ENCODE measurements at places on chromosomes 3 and 15. TPM values are rescaled to one million over a fixed set of nuclear protein-coding genes. Genes with fewer than 3 reads are reported as not detected.

DNA sequence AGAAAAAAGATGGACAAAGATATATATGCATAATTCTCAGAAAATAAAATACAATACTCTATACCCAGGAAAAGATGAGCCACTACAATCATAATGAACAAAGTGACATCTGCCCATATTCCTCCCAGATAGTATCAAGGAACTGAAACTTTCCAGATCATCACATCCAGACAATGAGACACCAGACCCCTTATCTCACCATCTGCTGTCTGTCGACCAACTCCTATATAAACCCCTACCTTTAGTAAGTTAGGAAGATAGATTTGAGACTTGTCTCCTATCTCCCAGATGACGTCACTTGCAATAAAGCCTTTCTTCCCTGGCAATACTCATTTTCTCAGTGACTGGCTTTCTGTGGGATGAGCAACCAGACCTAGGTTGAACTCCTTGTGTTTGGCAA, 1071.6 kb downstream of the PLOD2 start:
- no peaks in the 10 kb centered on the region for H3K36me3 ChIP-seq
- no peaks in the 10 kb centered on the region for H3K27me3 ChIP-seq
- H3K4me1 ChIP-seq: no peaks in the 10 kb centered on the region
- DNase-seq: no peak

GRCh38 chr3:147046916-147047315, 359.4 kb downstream of the ZIC4 start:
- H3K27ac ChIP-seq: no peak overlapping the region
- no peaks in the 10 kb centered on the region for H3K27me3 ChIP-seq
- no peak overlapping the region for H3K4me3 ChIP-seq
- H3K36me3 ChIP-seq: no peaks in the 10 kb centered on the region
- H3K4me1 ChIP-seq: peaks cover 4% of the 10 kb centered on the region

GRCh38 chr15:42146551-42147430, 9.6 kb downstream of the PLA2G4F start:
- no peaks in the 10 kb centered on the region for H3K27me3 ChIP-seq
- H3K4me3 ChIP-seq: no peak overlapping the region
- H3K36me3 ChIP-seq: no peaks in the 10 kb centered on the region
- no peaks in the 10 kb centered on the region for H3K4me1 ChIP-seq

GRCh38 chr3:108322352-108322751, 26.0 kb downstream of the HHLA2 start:
- H3K36me3 ChIP-seq: no peaks in the 10 kb centered on the region
- H3K27me3 ChIP-seq: no peaks in the 10 kb centered on the region
- no peak overlapping the region for H3K27ac ChIP-seq
- H3K4me1 ChIP-seq: peaks cover 22% of the 10 kb centered on the region
- DNase-seq: no peak
- H3K4me3 ChIP-seq: no peak overlapping the region

- H3K36me3 ChIP-seq: no peaks in the 10 kb centered on the region
- no peak overlapping the region for H3K4me3 ChIP-seq
- peaks cover 3% of the 10 kb centered on the region for H3K4me1 ChIP-seq
- no peaks in the 10 kb centered on the region for H3K27me3 ChIP-seq
- no peak overlapping the region for H3K27ac ChIP-seq
- no peak for DNase-seq
Measured at GRCh38 chr15:73678498-73678897, 5.7 kb upstream of the CD276 start.

- no peak for DNase-seq
- no peaks in the 10 kb centered on the region for H3K36me3 ChIP-seq
- no peak overlapping the region for H3K4me3 ChIP-seq
- H3K27me3 ChIP-seq: no peaks in the 10 kb centered on the region
Measured at GRCh38 chr3:171407759-171408158, 52.4 kb downstream of the TNIK start.

GRCh38 chr3:112675943-112676535, 35.1 kb upstream of the CCDC80 start:
- DNase-seq: no peak
- H3K27ac ChIP-seq: no peak overlapping the region
- no peaks in the 10 kb centered on the region for H3K36me3 ChIP-seq
- H3K27me3 ChIP-seq: no peaks in the 10 kb centered on the region

- H3K36me3 ChIP-seq: no peaks in the 10 kb centered on the region
- no peak overlapping the region for H3K4me3 ChIP-seq
- DNase-seq: no peak
- no peak overlapping the region for H3K27ac ChIP-seq
- H3K4me1 ChIP-seq: no peaks in the 10 kb centered on the region
Measured at GRCh38 chr15:101342056-101342455, 47.0 kb upstream of the SNRPA1 start.

DNA sequence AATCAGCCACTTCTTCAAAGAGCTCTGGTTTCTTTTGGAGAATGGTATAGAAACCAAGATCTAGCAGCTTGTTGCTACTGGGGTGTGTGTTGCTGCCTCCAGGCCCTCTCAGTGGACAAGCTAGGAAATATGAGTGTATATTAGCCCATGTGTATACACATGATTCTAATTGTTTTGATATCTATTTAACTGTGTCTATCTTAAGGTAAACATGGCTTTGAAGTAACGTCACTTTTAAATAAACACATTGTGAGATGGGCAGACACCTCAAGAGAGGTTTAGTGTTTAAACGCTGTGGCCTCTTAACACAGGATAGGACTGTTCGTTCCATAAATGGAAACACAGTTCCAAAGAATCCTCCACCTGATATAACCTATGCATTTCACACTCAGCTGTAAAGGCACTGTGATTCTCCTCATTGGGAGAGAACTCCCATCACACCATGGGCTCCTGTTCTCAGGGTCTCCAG, 87.0 kb downstream of the GMPS start:
- no peak for DNase-seq
- H3K4me1 ChIP-seq: peaks cover 43% of the 10 kb centered on the region
- H3K27ac ChIP-seq: peak overlapping the region; percentile 78
- H3K36me3 ChIP-seq: no peaks in the 10 kb centered on the region
- no peaks in the 10 kb centered on the region for H3K27me3 ChIP-seq

- H3K4me3 ChIP-seq: no peak overlapping the region
- no peaks in the 10 kb centered on the region for H3K36me3 ChIP-seq
- no peak for DNase-seq
- no peaks in the 10 kb centered on the region for H3K4me1 ChIP-seq
- H3K27ac ChIP-seq: no peak overlapping the region
Measured at GRCh38 chr15:65638109-65638508, 16.4 kb downstream of the SLC24A1 start.

DNA sequence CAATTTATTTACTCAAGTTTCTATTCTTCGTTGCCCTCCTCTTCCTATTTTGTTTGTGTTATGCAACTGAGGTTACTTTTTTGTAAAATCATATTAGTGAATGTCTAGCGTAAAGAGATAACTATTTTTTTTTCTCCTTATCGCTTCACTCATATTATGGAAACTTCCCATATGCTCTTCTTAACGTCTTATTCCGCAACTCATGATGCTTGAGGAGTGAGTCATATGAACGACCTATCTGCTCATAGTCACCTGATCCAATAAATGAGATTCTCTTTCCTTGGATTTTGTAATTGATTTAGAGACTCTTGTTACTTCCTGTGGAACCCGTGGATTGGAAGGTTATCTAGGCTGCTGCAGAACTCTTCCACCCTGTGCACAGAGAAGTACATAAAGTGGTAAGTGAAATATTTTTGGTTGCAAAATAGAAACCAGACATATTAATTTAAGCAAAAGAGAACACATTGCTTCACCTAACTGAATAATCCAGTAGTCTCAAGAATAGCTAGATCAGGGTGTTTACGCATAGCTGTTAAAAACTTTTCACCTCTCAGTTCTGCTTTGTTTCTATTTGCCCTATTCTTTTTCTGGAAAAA, 719.3 kb upstream of the SGO1 start:
- no peak for DNase-seq
- H3K36me3 ChIP-seq: no peaks in the 10 kb centered on the region
- no peaks in the 10 kb centered on the region for H3K27me3 ChIP-seq
- no peak overlapping the region for H3K27ac ChIP-seq
- no peaks in the 10 kb centered on the region for H3K4me1 ChIP-seq

DNA sequence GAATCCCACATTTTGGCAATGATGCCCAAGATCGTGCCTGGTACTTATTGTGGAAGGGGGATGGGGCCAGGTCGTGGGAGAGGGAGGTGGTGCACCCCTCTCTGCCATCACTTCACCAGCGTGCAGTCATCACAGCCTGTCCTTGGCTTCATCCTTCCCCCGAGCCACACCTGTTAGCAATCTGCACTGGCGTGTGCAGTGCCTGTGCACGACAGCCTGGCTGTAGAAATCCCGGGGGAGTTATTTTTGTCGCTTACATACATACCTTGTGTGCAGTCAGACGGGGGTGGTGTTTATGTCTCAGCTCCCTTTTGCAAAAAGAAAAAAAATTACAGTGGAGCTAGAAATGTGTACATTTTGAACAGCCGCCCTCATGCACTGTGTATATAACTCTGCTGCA, 216.0 kb downstream of the TLE3 start:
- no peak overlapping the region for H3K27ac ChIP-seq
- H3K27me3 ChIP-seq: no peaks in the 10 kb centered on the region
- no peaks in the 10 kb centered on the region for H3K36me3 ChIP-seq
- H3K4me3 ChIP-seq: no peak overlapping the region
- no peak for DNase-seq

- no peak overlapping the region for H3K27ac ChIP-seq
- no peak overlapping the region for H3K4me3 ChIP-seq
- no peaks in the 10 kb centered on the region for H3K36me3 ChIP-seq
- peaks cover 9% of the 10 kb centered on the region for H3K4me1 ChIP-seq
Measured at GRCh38 chr3:156664831-156665178, 9.6 kb upstream of the TIPARP start.

- H3K4me3 ChIP-seq: no peak overlapping the region
- peaks cover 11% of the 10 kb centered on the region for H3K4me1 ChIP-seq
- no peak for DNase-seq
- no peaks in the 10 kb centered on the region for H3K36me3 ChIP-seq
Measured at GRCh38 chr3:188021041-188021440, 132.9 kb upstream of the LPP start.

DNA sequence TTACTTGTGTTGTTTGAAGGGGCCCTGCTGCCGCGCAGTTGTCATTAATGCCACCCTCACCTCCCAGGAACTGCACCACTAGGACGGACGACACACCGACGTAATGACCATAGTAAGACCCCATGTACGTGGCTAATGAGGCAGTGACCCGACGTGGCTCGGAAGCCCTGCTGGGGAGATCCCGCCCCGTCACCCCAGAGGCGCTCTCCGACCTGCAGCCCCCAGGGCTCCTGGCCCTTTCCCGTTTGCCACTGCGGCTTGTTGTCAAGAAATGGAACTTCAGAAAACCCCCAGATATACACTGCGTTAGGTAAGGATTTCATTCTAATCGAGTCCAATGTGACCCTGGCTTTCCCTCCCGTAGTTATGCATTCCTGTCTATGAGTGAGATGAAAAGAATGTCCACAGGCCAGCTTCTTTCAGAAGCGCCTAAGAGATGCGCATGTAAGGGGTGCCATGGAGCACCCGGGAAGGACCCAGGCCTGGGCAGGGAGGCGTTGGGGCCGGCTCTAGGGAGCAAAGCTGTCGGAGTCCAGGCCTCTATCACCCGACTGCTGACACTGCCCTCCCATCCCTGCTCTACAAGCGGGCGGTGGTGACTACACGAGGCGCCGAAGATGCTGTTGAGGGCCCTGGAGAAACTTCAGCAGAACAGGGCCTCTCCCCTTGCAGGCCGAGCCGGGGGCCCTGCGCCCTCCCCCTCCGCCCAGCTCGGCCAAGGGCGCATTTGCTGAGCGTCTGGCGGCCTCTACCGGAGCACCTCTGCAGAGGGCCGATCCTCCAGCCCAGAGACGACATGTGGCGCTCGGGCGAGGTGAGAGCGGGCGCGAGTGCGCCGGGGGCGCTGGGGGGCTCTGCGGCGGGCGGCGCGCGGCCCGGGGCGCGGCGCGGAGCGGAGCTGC, at the start of gene GABRA5:
TSS of gene GABRA5 (plus strand) at position 765 of the 902 bp plus-strand sequence. CDS start 2,187 bp downstream, outside the sequence.
- H3K4me1 ChIP-seq: peaks cover 14% of the 10 kb centered on the region
- no peaks in the 10 kb centered on the region for H3K27me3 ChIP-seq
- no peaks in the 10 kb centered on the region for H3K36me3 ChIP-seq
- DNase-seq: no peak

GRCh38 chr3:15611018-15611417, 9.5 kb downstream of the BTD start:
- no peak overlapping the region for H3K4me3 ChIP-seq
- H3K4me1 ChIP-seq: peaks cover 85% of the 10 kb centered on the region
- peak overlapping the region; percentile 56 for H3K27ac ChIP-seq
- no peaks in the 10 kb centered on the region for H3K36me3 ChIP-seq
- H3K27me3 ChIP-seq: no peaks in the 10 kb centered on the region
- DNase-seq: peak; percentile 21

- DNase-seq: no peak
- H3K4me1 ChIP-seq: peaks cover 18% of the 10 kb centered on the region
- H3K27ac ChIP-seq: no peak overlapping the region
- no peaks in the 10 kb centered on the region for H3K27me3 ChIP-seq
Measured at GRCh38 chr3:186143250-186143649, 34.4 kb upstream of the ETV5 start.

- no peaks in the 10 kb centered on the region for H3K36me3 ChIP-seq
- peaks cover 65% of the 10 kb centered on the region for H3K4me1 ChIP-seq
- H3K4me3 ChIP-seq: no peak overlapping the region
- DNase-seq: no peak
Measured at GRCh38 chr15:39269821-39270220, 311.1 kb upstream of the THBS1 start.

- no peak overlapping the region for H3K27ac ChIP-seq
- DNase-seq: no peak
- H3K36me3 ChIP-seq: no peaks in the 10 kb centered on the region
Measured at GRCh38 chr15:38698254-38698653, 133.6 kb upstream of the RASGRP1 start.

DNA sequence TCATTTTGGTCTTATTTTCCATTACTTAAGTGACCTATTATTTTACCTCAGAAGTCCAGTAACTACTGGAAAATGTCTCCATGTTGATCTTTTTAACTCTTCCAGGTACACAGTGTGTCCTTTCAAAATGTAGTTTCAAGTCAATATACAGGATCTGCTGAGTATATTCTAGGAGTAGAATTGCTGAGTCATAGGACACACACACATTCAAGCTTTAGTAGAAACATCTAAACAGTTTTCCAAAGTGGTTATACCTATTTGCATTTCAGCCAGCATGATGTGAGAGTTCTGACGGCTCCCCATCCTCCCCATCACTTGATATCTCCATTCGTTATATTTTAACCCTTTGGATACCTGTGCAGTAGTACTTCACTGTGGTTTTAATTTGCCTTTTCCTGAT, 271.9 kb downstream of the MCTP2 start:
- H3K27ac ChIP-seq: no peak overlapping the region
- no peaks in the 10 kb centered on the region for H3K36me3 ChIP-seq
- H3K27me3 ChIP-seq: no peaks in the 10 kb centered on the region

- no peaks in the 10 kb centered on the region for H3K27me3 ChIP-seq
- H3K27ac ChIP-seq: no peak overlapping the region
- H3K4me3 ChIP-seq: no peak overlapping the region
- H3K36me3 ChIP-seq: no peaks in the 10 kb centered on the region
- H3K4me1 ChIP-seq: peaks cover 14% of the 10 kb centered on the region
- DNase-seq: no peak
Measured at GRCh38 chr3:52249683-52250082, 4.1 kb downstream of the PPM1M start.

- H3K4me1 ChIP-seq: no peaks in the 10 kb centered on the region
- no peak overlapping the region for H3K27ac ChIP-seq
- no peak overlapping the region for H3K4me3 ChIP-seq
- no peaks in the 10 kb centered on the region for H3K36me3 ChIP-seq
Measured at GRCh38 chr3:145807990-145808389, 353.0 kb downstream of the PLOD2 start.

PDIA3 gene
- 80.7 TPM for total RNA-seq

VIPR1 gene
- 0.99 TPM for total RNA-seq

SNTN gene
- total RNA-seq: not detected

GATM gene
- 1,064 TPM for total RNA-seq

C3orf85 gene
- total RNA-seq: not detected

GLDN gene
- 2.6 TPM for total RNA-seq

FOXL2 gene
- total RNA-seq: not detected

KIF15 gene
- total RNA-seq: not detected

ZDHHC3 gene
- total RNA-seq: 32.2 TPM

Data from body of pancreas (tissue), 4 donors.